Non-pigmented ciliary epithelial cell (primary cell): ENCODE measurements at places on chromosomes 4 and X.

- peak; percentile 95 for DNase-seq
Observed at GRCh38 chr4:169225058-169225751, 45.6 kb downstream of the SH3RF1 start.

DNA sequence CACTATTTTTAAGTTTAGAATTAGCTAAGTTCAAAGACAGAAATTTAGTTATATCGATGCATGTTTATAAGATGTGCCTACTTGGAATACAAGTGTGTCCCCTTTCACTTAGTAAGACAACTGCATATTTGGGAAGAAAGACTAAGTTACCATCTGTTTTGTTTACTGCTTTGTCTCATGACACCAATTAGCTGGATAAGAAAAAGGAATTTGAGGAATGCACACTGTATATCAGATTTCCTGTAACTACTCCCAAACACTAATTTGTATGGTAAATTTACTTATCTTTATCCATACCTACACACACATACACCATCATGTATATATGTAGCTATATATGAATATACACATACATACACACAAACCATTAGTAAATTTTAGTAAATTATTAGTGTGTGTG is 1442.8 kb upstream of the IGFBP7 start:
- DNase-seq = no peak

GRCh38 chrX:8688776-8689175 is 43.2 kb downstream of the ANOS1 start:
- no peak for DNase-seq

- peak; percentile 88 for DNase-seq
Observed at GRCh38 chrX:16484338-16484737, 165.6 kb upstream of the S100G start.

DNA sequence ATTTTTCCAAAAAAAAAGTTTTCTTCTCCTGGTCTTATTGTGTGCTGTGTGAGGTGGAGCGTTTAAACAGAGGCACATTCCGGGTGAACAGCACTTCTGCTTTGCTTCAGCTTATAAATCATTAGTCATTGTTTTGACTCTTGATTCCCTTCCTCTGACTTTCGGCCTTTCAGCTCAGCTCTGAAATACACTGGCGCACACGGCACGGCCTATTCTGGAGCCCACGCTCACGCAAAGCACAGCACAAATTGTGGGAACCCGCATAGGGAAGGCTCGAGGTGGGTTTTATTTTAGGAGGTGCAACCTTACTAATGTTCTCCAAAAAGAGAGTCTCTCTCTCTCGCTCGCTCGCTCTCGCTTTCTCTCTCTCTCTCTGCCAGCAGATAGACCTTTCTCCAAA is 4.0 kb downstream of the POU3F4 start:
- DNase-seq = no peak

- DNase-seq = no peak
Observed at GRCh38 chr4:155588437-155588836, 78.2 kb upstream of the GUCY1A1 start.
